Common myeloid progenitor, CD34-positive (primary cell): ENCODE measurements at places on chromosomes 6 and 20.

DNA sequence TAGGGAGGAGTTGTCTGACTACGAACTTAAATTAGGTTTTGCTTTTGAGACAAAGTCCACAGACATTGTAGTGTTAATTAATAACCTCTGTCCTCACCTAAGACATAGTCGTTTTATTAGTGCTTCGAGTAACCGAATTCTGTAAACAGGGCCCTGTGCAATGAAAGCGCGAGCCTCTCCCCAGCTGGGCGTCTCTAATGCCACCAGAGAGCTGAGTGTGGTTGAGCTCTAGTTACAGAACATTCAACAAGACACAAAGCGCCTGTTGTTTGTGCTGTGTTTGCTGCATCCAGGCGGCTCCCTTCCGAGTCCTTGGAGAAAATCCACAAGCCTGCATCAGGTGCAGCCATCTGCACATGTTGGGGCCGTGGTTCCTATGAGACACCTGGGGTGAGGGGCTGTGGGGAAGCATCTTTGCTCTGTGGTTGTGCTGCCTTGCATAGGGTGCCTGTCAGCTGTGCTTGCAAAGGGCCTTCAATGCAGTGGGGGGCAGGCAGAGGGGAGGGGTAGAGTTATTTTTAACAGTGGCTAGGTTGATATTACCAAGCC, 63.9 kb downstream of the CD164 start:
- H3K4me1 ChIP-seq, result peaks cover 57% of the 10 kb centered on the region
- no peaks in the 10 kb centered on the region for H3K36me3 ChIP-seq
- H3K27me3 ChIP-seq, result no peaks in the 10 kb centered on the region
- DNase-seq, result no peak
- H3K4me3 ChIP-seq, result peak overlapping the region; percentile 22

DNA sequence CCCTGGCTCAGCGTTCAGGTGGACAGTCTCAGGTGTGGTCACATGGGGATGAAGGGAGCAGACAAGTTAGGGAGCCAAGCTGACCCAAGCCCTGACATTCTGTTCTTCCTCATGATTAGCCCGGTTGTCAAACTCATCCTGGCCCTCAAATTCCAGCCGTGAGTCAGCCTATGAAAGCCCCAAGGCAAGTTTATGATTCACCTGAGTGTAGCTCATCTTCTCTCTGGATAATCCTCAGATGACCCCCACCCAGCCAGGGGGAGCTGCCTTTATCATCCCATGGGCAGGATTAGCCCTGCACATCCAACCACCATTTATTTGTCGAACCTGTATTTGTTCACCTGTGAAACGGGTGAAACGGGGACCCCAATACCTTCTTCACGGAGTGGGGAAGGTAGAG, 161.9 kb downstream of the DHX35 start:
- DNase-seq, result no peak
- H3K4me3 ChIP-seq, result no peak overlapping the region
- H3K36me3 ChIP-seq, result no peaks in the 10 kb centered on the region
- H3K4me1 ChIP-seq, result no peaks in the 10 kb centered on the region
- H3K27ac ChIP-seq, result no peak overlapping the region

- H3K36me3 ChIP-seq, result no peaks in the 10 kb centered on the region
- no peak overlapping the region for H3K27ac ChIP-seq
- no peaks in the 10 kb centered on the region for H3K27me3 ChIP-seq
- no peak for DNase-seq
- H3K4me3 ChIP-seq, result no peak overlapping the region
- no peaks in the 10 kb centered on the region for H3K4me1 ChIP-seq
Measured at GRCh38 chr6:1499777-1500176, 109.9 kb upstream of the FOXC1 start.

- no peaks in the 10 kb centered on the region for H3K36me3 ChIP-seq
- DNase-seq, result no peak
Measured at GRCh38 chr20:24256307-24256706, 213.1 kb upstream of the SYNDIG1 start.

DNA sequence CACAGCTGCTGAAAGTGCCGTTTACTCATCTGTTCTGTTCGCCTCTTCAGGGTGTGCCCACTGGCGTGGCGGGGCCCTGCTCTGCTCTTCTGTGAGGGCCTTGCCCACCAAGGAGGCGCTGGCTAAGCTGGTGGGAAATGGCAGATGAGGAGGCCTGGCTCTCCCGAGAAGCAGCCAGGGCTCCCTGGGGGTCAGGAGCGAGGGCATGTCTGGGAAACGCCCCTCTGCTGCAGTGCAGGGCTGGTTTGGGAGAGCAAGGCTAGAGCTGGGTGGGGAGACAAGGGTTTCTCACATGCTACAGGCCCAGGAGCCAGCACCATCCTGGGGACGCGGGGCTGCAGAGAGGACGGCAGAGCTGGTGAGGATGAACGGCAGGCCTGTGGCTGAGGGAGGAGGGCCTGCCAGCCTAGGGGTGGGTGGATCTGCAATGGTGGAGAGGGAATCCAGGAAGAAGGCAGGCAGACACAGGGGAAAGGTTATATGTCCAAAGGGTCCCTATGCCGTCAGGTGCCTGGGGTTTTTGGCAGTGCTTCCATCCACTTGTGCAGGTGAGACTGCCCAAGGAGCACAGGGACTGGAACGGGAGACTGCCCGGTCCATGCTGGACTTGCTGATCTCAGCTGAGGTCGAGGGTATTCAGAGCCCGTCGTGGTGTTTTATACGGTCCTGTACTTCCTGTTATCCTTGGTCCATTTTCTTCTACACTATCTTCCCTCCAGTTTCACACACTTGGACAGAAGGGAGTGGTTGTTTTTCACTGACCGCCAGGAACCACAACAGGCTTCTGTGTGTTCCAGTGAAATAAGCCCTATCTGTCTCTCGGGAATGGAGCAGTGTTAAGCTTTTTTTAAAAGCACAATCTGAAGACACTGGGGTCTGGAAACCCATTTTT, 119.2 kb downstream of the SYCP2 start:
- no peak for DNase-seq
- no peaks in the 10 kb centered on the region for H3K27me3 ChIP-seq
- H3K27ac ChIP-seq, result no peak overlapping the region
- H3K36me3 ChIP-seq, result no peaks in the 10 kb centered on the region

- no peak overlapping the region for H3K27ac ChIP-seq
- no peaks in the 10 kb centered on the region for H3K27me3 ChIP-seq
- no peak overlapping the region for H3K4me3 ChIP-seq
- peaks cover 34% of the 10 kb centered on the region for H3K4me1 ChIP-seq
Measured at GRCh38 chr6:43768983-43769525, 957 bp upstream of the VEGFA start.

- no peaks in the 10 kb centered on the region for H3K27me3 ChIP-seq
- H3K4me3 ChIP-seq, result no peak overlapping the region
- H3K4me1 ChIP-seq, result no peaks in the 10 kb centered on the region
- no peak for DNase-seq
Measured at GRCh38 chr20:35654415-35654814, 10.3 kb downstream of the CPNE1 start.

- peaks cover 16% of the 10 kb centered on the region for H3K4me1 ChIP-seq
- H3K27me3 ChIP-seq, result peaks cover 41% of the 10 kb centered on the region
- no peak overlapping the region for H3K4me3 ChIP-seq
- no peak overlapping the region for H3K27ac ChIP-seq
- no peak for DNase-seq
Measured at GRCh38 chr20:9520086-9520485, 5.7 kb downstream of the LAMP5 start.

DNA sequence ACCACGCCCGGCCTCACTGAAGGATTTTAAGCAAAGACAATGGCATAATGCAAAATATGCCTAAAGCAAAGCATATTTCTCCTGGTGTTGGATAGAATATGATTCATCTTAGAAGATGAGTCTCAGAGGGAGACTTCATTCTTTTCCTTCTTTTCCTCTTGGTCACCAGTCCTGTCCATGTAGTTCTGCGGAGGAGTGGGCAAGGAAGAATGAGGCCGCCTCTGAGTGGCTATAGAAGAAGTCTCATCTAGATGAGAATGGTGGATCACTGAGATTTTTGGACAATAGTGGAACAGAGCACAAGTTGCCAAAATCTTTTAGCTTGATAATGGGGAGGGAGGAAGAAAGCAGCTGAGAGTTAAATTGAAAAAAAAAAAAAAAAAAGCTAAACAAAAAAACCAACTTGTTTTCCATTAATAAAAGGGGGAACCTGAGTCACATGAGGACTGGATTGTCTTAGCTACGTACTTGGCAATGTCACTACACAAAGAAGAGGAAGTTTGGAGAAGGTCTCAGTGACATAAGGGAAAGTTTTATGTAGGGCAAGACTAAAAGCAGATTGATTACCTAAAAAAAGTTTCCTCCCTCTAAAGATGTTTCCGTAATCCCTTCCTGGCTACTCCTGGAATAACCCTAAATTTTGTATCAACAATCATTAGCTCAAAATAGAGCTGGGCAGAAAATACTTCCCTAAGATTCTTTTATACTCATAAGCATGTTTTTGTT, 6.0 kb downstream of the CD83 start:
- no peaks in the 10 kb centered on the region for H3K27me3 ChIP-seq
- DNase-seq, result peak; percentile 61
- peak overlapping the region; percentile 12 for H3K27ac ChIP-seq
- H3K4me3 ChIP-seq, result no peak overlapping the region
- no peaks in the 10 kb centered on the region for H3K36me3 ChIP-seq

- DNase-seq, result no peak
- H3K27ac ChIP-seq, result no peak overlapping the region
- peaks cover 16% of the 10 kb centered on the region for H3K36me3 ChIP-seq
- no peaks in the 10 kb centered on the region for H3K27me3 ChIP-seq
- no peak overlapping the region for H3K4me3 ChIP-seq
- H3K4me1 ChIP-seq, result no peaks in the 10 kb centered on the region
Measured at GRCh38 chr6:150987855-150988464, 122.5 kb downstream of the MTHFD1L start.

- H3K36me3 ChIP-seq, result no peaks in the 10 kb centered on the region
- no peaks in the 10 kb centered on the region for H3K4me1 ChIP-seq
- no peak overlapping the region for H3K27ac ChIP-seq
- DNase-seq, result no peak
- no peak overlapping the region for H3K4me3 ChIP-seq
Measured at GRCh38 chr6:117074672-117075071, 190.7 kb upstream of the VGLL2 start.

- no peak for DNase-seq
- no peak overlapping the region for H3K4me3 ChIP-seq
- H3K27me3 ChIP-seq, result no peaks in the 10 kb centered on the region
Measured at GRCh38 chr6:63740709-63741108, 105.1 kb downstream of the PHF3 start.

DNA sequence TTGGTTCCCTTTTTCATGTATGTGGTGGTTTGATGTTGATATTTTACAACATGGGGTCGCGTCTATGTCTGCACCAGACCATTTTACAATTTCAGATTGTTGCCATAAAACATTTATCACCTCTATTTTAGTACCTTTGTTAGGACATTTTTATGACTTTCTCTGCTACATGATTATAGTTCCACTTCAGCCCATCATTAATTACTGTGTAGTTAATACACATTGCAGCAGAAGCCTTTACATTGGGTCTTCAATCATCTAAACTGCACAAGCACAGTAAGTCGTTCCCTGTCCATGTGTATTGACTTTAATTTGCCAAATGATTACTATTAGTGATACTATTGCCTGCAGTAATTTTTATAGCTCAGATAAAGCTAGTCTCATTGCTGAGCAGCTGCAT, 15.7 kb upstream of the TMEM217 start:
- no peak overlapping the region for H3K27ac ChIP-seq
- H3K4me1 ChIP-seq, result peaks cover 3% of the 10 kb centered on the region

GRCh38 chr6:103587722-103588121, 1272.0 kb downstream of the HACE1 start:
- DNase-seq, result no peak
- H3K4me3 ChIP-seq, result no peak overlapping the region
- no peaks in the 10 kb centered on the region for H3K27me3 ChIP-seq
- no peak overlapping the region for H3K27ac ChIP-seq
- no peaks in the 10 kb centered on the region for H3K4me1 ChIP-seq

GRCh38 chr6:12653486-12653885, 63.1 kb upstream of the PHACTR1 start:
- H3K4me3 ChIP-seq, result no peak overlapping the region
- peak overlapping the region; percentile 47 for H3K27ac ChIP-seq
- H3K4me1 ChIP-seq, result peaks cover 62% of the 10 kb centered on the region
- no peaks in the 10 kb centered on the region for H3K27me3 ChIP-seq
- DNase-seq, result peak; percentile 96

GRCh38 chr20:32544893-32545840, 40.0 kb downstream of the NOL4L start:
- DNase-seq, result no peak
- H3K4me3 ChIP-seq, result no peak overlapping the region
- peaks cover 61% of the 10 kb centered on the region for H3K4me1 ChIP-seq
- H3K36me3 ChIP-seq, result peaks cover 7% of the 10 kb centered on the region
- no peaks in the 10 kb centered on the region for H3K27me3 ChIP-seq
- no peak overlapping the region for H3K27ac ChIP-seq

- no peaks in the 10 kb centered on the region for H3K36me3 ChIP-seq
- H3K27ac ChIP-seq, result no peak overlapping the region
- no peak for DNase-seq
- peaks cover 6% of the 10 kb centered on the region for H3K27me3 ChIP-seq
Measured at GRCh38 chr6:8135276-8135675, 32.9 kb upstream of the EEF1E1 start.

DNA sequence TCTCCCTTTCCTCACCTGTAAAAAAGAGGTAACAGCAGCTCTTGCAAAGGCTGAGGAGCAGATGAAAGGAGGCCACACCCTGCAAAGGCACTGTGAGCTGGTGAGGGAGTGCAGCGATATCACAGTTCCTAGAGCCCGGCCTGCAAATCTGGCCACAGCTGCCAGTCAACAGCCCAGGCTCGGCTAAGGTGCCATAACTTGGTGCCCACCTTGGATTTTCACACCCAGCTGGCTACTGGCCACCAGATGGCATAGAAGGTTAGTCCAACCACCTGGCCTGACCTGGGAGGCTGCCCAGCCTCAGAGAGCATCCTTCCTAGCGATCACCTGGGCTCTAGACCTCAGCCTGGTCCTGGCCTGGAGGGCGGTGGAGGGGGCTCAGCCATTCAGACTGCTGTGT, 46.8 kb downstream of the KCNB1 start:
- H3K27ac ChIP-seq, result no peak overlapping the region
- H3K4me3 ChIP-seq, result no peak overlapping the region
- no peaks in the 10 kb centered on the region for H3K4me1 ChIP-seq

GRCh38 chr6:137268911-137269310, 49.7 kb upstream of the IFNGR1 start:
- DNase-seq, result no peak
- no peaks in the 10 kb centered on the region for H3K27me3 ChIP-seq
- no peaks in the 10 kb centered on the region for H3K4me1 ChIP-seq
- no peaks in the 10 kb centered on the region for H3K36me3 ChIP-seq
- H3K4me3 ChIP-seq, result no peak overlapping the region
- H3K27ac ChIP-seq, result no peak overlapping the region

DNA sequence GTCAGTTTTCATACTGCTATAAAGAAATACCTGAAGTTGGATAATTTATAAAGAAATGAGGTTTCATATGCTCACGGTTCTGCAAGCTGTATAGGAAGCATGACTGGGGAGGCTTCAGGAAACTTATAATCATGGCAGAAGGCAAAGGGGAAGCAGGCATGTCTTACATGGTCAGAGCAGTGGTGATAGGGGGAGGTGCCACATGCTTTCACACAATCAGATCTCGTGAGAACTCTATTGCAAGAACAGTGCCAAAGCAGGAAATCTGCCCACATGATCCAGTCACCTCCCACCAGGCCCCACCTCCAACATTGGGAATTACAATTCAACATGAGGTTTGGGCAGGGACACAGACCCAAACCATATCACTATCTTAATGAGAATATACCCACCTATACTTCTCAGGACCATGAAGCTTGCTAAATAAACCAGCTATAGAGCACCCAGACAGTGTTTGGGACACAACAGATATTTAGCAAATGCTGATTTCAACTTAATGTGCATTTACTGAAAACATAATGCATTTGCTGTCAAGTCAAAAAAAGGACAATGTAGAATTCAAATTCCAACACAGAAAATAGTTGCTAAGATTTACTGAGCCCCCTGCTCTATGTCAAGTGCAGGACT, 63.8 kb downstream of the TNFRSF21 start:
- H3K27ac ChIP-seq, result no peak overlapping the region
- peaks cover 43% of the 10 kb centered on the region for H3K4me1 ChIP-seq
- H3K4me3 ChIP-seq, result no peak overlapping the region
- DNase-seq, result peak; percentile 76
- H3K27me3 ChIP-seq, result no peaks in the 10 kb centered on the region
